GM20000 (cell line): ENCODE measurements at places on chromosomes 12 and 14.

DNA sequence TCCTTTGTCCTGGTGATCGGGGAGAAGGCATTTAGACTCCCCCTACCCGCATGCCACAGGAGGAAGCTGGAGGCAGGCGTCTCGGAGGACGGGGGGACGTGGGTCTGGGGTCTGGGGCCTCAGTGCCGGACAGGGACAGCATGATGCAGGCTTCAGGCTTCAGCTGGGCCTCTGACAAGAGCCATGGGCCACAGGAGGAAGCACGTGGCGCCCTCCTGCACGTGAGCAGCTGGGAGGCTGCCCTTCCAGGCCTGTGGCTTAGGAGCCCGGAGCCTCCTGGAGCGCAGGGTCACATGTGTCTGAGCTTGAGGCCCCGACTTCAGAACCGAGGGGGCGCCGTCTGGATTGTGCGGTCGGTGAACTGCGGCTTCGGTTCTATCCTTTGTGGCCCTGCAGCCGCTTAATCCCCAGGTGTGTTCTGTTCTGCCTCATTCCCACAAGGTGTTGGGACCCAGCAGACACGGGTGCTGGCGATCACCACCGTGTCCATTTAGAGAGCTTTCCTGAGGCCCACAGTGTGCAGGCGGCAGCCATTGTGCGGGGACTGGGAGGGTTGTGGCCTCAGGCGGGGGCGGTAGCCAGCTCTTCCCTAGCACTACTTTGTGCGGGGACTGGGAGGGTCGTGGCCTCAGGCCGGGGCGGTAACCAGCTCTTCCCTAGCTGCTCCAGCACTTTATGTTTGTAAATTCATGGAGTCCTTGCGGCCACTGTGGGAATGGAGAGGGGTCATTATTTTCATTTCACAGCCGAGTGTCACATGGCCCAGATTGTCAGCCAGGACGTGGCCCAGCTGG lies 150.2 kb downstream of the ADGRD1 start:
- no peak for DNase-seq

- DNase-seq, result no peak
Observed at GRCh38 chr14:50425816-50426215, 29.1 kb upstream of the CDKL1 start.

GRCh38 chr14:75119056-75119455 lies 7.8 kb downstream of the NEK9 start:
- no peak for DNase-seq

- DNase-seq, result no peak
Observed at GRCh38 chr14:37638599-37638998, 43.2 kb downstream of the TTC6 start.

- no peak for DNase-seq
Observed at GRCh38 chr14:82223276-82223675, 689.6 kb upstream of the SEL1L start.
